NCI-H774 (cell line): ENCODE measurements at places on chromosomes 4 and X.

DNA sequence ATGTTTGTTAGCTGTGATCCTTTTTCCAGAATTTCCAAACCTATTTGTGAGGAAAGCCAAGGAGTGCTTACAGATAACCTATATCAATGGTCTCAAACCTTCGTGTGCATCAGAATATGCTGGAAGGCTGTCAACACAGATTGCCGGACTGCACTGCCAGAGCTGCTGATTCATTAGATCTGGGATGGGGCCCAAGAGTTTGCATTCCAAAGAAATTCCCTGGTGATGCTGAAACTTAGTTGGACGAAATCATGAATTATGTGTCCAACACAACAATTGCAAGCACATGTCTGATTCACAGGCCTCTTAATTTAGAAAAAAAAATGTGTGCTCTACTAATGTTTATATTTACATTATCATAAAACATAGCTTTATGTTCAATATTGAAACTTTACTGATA lies 544.0 kb upstream of the AMOT start:
- DNase-seq, result no peak

- DNase-seq, result no peak
These were observed 328.6 kb upstream of the F9 start for GRCh38 chrX:139201924-139202323.

DNA sequence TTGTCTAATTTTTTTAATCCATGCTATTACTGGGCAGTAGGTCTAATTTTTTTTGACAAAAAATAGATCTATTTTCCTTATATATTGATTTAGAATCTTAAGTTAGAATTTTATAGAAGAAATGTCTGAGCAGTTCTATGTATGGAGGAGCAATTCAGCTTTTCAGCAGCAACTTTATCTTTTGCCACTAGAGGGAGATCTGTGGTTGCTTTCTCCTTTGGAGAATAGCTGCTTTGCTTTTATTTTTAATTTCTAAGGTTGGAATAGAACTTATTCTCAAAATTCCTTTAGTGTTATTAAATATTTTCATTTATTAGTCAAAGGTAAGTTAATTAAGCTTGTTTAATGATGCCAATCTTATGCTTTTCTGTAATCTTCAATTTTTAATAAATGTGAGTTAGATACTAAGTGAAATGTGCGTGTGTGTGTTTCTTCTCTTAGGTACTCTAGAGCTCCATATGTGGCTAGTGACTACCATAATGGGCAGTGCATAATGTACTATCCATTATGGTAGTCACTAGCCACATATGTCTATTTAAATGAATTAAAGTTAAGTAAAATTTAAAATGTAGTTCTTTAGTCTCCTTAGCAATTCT lies 29.3 kb downstream of the FAM199X start:
- DNase-seq, result no peak

DNA sequence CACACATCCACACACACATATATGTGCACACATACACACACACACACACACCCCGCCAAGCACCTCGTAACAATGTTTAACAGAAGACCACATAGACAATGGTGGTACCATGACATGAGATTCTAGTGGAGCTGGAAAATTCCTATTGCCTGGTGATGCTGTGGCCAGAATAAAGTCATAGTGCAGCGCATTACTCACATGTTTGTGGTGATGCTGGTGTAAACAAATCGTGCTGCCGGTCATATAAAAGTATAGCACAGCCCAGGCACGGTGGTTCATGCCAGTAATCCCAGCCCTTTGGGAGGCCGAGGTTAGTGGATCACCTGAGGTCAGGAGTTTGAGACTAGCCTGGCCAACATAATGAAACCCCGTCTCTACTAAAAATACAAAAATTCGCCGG lies 275.2 kb downstream of the TRIML1 start:
- DNase-seq, result no peak

DNA sequence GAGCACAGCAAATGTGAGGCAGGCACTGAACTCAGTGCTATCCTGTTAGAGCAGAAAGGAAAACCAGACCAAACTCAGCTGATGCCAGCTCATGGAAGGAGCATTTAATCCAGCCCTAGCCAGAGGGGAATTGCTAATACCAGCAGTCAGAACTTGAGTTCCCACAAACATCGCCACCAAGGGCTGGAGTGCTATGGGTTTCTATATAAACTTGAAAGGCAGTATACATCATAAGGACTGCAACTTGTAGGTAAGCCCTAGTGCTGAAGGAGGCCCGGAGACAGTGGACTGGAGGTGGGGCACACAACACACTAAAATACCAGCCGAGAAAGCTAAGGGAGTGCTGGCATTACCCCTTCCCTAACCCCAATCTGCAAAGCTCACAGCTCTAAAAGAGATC lies 440.2 kb downstream of the PRR32 start:
- no peak for DNase-seq

- no peak for DNase-seq
These were observed 89.1 kb downstream of the AKAP4 start for GRCh38 chrX:50111742-50112141.

DNA sequence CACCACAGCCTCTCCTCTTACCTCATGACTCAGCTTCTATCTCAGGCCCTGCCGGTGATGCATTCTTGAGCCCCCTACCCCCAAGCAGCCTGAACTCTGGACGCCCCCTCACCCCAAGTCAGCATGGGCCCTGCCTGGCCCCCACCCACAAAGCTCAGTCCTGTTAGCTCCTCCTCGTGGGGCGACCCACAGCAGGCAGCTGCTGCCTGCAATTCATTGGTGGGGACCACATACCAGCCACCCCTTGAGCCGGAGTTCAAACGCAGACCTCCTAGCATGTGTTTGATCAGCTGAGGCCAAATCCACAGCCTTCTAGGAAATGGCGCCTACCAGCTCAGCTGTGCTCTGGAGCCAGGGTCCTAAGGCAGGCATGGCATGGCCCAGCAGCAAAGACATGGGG lies 111.8 kb downstream of the EFNB1 start:
- DNase-seq, result no peak

GRCh38 chr4:54553001-54553400 lies 104.8 kb upstream of the KIT start:
- DNase-seq, result no peak

- DNase-seq, result no peak
These were observed 263.1 kb downstream of the PTTG2 start for GRCh38 chr4:38223306-38223705.

DNA sequence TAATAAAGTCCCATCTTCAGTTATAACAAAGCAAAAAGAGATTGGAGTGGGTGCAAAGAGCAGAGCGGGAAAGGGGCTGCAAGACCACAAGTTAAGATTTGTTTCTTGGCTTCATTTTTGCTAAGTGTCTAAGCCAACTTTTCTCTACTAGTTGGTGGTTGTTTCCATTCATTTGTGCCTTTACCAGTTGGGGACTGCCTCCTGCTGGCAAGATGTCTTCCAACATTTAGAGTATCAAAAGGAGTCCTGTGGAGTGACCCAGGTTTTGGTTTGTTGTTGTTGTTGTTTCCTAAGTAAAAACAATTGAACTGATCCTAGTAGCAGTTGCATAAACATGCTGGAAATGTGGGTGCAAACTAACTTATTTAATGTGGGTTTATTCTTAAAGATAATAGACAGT lies 121.1 kb downstream of the SPATA18 start:
- no peak for DNase-seq

GRCh38 chr4:6221851-6222760 lies 21.8 kb upstream of the JAKMIP1 start:
- DNase-seq, result peak; percentile 50

- no peak for DNase-seq
These were observed 23.4 kb upstream of the ENPEP start for GRCh38 chr4:110452546-110452945.

DNA sequence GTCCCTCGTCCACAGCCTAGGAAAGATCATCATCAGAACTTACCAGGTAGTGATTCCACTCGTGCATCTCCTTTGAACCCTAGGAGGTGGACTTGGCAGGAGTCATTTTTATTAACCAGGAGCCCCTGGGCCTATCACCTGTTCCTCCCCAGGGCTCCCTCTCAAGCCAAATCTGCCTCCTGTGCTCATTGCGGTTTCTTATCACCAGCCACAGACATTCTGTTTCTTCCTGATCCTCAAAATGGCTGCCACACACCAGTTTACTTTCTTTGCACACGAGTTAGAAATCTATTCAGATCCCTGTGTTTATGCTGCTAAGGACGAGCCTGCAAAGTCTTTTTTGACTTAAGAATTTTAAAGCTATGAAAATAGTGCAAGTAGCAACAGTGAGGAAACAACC lies 354.5 kb upstream of the BOD1L1 start:
- no peak for DNase-seq

DNA sequence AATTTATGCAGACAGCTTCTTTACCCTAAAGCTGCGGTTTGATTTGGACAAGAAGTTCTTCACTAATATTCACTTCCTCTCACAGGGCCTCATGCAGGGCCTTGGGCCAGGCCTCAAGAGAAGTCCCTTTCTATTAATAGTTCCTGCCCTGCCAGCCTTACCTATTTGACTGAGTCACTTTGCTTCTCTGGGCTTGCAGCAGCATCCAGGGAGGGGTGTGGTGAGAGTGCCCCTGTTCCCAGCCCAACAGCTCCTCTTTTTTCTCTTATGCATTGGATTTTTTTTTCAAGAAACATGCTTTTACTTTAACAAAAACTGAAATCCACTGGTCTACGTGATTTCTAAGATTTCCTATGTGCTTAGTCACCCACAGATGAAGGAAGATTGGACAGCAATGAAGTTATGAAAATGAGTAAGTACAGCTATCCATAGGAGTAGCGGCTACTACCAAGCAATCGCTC lies 26.7 kb downstream of the FAM156B start:
- no peak for DNase-seq

DNA sequence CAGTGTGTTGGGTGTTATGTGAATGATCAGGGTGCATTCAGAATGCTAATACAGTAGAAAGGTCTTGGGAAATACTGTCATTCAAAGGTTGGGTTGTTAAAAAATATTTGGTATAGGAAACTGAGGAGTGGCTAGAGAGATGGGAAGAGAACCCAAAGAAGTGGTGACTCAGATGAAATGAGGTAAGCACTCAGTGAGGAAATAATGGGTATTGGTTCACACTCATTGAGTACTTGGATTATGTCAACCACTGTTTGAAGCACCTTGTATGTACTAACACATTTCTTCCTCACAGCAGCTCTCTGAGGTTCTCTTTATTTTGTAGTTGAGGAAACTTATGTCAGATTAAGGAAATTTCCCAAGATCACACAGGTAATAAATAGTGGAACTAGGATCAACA lies 40.8 kb upstream of the NUDT6 start:
- DNase-seq, result no peak

- no peak for DNase-seq
These were observed 1.7 kb upstream of the AFP start for GRCh38 chr4:73434311-73434710.

DNA sequence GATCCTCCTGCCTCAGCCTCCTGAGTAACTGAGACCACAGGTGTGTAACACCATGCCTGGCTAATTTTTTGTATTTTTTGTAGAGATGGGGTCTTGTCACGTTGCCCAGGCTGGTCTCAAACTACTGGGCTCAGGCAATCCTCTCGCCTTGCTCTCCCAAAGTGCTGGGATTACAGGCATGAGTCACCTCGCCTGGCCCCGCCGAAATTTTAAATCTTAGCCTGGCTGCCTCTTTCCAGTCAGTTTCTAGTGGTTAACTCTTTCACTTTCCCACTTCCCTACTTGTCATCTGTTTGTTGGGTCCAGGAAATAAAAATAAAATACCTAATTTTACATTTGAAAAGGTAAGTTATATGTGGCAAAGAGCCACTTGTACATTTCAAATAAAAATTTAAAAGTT lies 62.4 kb downstream of the TMEM165 start:
- DNase-seq, result no peak

GRCh38 chr4:14539246-14539645 lies 463.0 kb upstream of the CPEB2 start:
- no peak for DNase-seq

DNA sequence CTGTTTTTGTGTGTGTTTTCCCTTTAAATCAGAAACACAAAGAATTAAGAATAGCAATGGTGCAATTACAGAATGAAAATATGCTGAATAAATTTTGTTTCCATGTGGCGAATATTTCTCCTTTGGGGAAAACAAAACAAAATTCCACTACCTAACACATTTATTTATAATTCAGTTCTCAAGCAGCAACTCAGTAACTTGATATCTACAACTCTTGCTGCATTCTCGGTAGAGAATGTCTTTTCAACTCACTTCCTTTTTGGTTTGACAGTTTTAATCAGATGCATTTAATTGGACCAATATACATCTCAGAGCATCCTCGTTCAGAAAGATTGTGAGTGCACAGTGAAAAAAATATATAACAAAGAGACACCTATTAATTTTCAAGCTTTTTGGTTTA lies 30.8 kb downstream of the ZNF827 start:
- DNase-seq, result no peak

- no peak for DNase-seq
These were observed 31.0 kb downstream of the IRF2 start for GRCh38 chr4:184443318-184443717.

DNA sequence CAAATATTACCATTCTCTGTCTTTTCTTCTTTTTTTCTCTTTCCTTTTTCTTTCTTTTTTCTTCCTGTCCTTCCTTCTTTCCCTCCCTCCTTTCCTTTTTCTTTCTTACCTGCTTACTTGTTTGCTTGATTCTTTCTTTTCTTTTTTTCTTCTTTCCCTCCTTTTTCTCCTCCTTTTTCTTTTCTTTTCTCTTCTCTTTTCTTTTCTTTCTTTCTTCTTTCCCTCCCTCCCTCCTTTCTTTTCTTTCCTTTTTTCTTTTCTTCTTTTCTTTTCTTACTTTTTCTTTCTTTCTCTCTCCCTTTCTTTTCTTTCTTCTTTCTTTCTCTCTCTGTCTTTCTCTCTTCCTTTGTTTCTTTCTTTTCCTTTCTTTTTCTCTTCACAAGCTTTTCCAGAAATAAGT lies 697.4 kb upstream of the ADGRL3 start:
- no peak for DNase-seq

DNA sequence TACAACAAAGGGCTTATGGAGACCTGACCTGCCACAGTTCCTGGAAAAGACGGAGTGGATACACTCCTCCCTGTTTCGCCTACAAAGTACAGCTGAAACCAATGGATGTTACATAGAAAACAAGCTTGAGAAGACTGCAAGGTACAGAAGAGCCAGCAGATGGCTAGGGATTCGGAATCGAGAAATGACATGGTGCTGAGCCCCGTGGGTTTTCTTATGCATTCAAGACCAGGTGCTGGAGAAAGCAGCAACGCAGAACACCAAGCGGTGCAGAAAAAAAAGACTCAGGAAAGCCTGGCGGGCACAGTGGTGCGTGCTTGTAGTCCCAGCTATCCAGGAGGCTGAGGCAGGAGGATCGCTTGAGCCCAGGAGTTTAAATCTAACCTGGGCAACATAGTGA lies 13.8 kb downstream of the TIMM17B start:
- DNase-seq, result no peak

GRCh38 chr4:156556336-156556735 lies 415.3 kb downstream of the PDGFC start:
- DNase-seq, result no peak

DNA sequence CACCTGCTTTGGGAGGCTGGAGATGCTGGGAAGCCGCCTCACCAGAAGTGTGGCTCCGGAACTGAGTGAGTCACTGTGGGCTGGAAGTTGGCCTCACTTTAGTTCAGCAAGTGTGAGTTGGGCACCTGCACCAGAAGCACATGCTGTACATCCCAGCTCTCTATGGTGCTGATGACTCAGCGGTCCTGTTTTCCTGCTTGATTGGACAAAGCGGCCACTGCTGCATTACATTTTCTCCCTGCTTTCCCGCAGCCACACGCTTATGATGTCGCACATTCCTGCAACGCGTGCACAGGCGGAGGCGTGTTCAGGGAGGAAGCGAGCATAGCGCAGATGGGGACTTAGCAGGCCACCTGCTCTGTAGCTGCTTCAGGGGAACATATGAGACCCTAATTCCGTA lies 26.7 kb upstream of the CLDN34 start:
- no peak for DNase-seq

GRCh38 chr4:58274553-58274952 lies 1164.4 kb upstream of the IGFBP7 start:
- no peak for DNase-seq
